ENCODE measurements at places on chromosomes 2 and 18.

DNA sequence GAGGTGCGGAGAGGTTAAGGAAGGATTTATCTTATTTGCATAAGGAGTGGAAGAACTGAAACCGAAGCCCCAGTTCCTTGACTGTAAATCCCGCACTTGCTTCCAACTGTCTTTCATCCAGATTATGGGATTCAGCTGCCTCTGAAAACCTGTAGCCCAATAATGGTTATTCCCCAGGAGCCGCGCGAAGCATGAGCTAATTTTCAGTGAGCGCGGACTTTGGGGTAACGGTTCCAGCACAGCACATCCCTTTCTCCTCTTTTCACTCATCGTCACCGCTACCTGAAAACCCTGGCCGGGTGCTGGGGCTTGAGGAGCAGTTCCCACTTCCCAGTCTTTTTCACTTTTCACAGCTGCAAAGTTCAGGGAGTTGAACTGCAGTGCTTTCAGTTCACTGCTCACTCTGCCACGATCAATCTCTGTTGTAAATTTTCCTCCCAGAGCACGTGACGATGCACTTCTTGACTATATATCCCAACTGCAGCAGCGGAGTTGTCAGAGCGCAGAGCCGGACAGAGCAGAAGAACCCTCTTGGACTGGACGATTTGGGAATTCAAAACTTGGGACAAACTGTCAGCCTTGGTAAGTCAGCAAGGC lies at the start of gene KCNE4:
Gene KCNE4, plus strand, starts transcription at position 498 of the 597 bp plus-strand sequence. CDS start 641 bp downstream, outside the sequence.
- no peak for DNase-seq

DNA sequence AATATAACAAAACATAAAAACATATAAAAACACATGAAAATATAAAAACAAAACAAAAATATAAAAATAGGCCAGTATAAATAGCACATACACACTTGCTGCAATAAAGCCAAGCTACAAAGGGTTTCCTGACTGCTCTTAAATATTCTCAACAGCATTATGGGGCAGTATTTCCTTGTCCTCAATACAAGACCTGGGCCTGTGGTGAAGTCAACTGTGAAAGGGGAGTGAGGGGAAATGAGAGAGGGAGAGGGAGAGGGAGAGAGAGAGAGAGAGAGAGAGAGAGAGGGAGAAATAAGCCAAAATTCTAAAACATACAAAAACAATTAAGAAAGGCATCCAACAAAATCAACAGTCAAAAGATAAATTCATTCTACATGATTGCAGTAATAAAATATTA lies 82.6 kb upstream of the NEDD4L start:
- no peak for DNase-seq

DNA sequence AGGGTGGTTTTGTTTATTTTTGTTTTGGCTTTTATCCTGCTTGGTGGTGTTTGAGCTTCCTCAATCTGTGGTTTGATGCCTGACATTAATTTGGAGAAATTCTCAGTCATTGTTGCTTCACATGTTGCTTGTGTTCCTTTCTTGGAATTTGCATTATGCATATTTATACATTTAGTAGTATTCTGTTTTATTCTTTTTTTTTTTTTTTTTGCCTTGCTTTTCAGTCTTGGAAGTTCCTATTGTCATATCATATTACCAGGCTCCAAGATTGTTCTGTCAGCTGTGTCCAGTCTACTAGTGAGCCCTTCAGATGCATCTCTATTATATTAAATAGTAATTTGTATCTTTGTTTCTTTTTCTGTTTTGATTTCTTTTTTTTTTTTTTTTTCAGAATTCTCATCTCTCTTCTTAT lies 77.0 kb downstream of the EPC2 start:
- DNase-seq, result no peak

- no peak for DNase-seq
Observed at GRCh38 chr18:1708006-1708405, 803.3 kb downstream of the ADCYAP1 start.

DNA sequence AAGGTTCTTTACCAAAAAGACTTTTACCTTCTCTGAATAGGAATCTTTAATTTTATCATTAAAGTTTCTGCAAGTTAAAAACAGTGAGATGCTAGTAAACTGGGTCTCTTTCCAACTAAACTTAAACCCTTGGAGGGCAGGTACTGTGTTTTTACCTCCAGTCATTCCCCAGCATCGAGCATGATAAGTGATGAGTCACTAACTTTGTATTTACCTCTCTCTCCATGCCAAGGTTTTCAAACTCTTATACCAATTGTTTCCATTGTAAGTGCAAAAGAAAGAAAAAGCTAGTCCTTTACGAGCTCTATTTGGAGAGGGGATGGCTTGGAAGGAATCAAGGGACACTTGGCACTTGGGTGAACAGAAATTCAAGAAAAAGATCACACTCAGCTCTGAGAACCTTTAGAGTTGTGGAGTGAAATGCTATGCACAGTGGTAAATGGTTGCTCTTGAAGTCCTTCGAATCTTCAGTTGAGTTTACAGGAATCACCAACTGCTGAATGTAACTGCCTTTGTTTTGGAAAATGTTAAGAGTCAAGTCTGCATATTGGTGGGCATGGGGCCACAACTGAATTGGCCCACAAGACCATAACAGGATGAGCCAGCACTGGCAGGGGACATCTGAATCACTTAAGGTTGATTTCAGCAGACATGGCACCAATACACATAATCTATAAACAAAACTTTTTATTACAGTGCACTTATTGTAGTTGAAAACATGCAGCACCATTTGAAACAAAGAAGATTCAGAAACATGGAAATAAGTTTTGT lies 8.3 kb upstream of the RBM43 start:
- no peak for DNase-seq

- no peak for DNase-seq
Observed at GRCh38 chr2:121804340-121804739, 48.9 kb downstream of the TSN start.

DNA sequence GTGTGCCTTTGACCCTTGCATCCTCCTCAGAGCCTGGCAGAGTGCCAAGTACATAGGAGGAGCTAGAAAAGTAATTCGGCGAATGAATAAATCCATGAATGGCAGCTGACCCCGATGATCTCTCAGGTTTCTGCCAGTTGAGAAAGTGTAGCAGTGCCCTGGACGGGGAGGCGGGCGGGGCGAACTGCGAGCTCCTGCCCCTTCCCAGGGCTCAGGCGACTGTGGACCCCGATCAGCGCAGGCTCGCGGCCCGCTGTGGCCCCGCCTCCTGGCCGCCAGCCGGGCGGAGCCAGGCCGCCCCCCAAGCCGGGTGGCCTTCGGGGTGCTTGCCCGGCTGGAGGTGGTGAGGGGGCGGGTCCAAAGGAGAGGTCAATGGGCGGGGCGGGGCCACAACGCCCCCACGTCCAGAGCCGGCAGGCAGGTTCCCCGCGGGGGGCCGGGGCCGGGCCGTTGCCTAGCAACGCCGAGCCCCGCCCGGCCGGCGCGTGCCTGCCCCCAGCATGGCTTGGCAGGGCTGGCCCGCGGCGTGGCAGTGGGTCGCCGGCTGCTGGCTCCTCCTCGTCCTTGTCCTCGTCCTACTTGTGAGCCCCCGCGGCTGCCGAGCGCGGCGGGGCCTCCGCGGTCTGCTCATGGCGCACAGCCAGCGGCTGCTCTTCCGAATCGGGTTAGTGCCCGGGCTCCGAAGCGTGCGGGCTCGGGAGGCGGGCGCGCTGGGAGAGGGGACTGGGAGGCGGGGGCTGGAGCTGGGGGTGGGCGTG lies 30.6 kb upstream of the TMBIM1 start:
- peak; percentile 42 for DNase-seq

DNA sequence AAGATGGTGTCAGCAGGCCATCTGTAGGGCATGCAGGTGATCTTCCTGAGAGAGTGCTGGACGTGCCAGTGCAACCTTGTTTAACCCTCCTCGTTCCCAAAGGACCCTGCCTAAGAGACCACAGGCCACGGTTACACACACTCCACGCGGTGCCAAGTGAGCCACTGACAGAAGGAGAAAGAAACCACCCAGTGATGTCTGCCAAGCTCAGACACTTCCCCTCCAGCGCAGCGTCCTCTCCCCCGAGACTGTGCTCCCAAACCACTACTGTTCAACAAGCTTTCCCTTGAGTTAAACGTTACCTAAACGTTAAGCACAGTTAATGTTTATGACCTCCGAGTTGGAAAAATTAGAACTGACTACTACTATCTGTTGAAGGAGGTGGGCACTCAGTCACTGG lies 119.1 kb upstream of the NCK2 start:
- DNase-seq, result no peak

- no peak for DNase-seq
Observed at GRCh38 chr2:222532315-222532714, 108.0 kb downstream of the SGPP2 start.

GRCh38 chr2:23620841-23621341 lies 235.9 kb downstream of the KLHL29 start:
- no peak for DNase-seq

DNA sequence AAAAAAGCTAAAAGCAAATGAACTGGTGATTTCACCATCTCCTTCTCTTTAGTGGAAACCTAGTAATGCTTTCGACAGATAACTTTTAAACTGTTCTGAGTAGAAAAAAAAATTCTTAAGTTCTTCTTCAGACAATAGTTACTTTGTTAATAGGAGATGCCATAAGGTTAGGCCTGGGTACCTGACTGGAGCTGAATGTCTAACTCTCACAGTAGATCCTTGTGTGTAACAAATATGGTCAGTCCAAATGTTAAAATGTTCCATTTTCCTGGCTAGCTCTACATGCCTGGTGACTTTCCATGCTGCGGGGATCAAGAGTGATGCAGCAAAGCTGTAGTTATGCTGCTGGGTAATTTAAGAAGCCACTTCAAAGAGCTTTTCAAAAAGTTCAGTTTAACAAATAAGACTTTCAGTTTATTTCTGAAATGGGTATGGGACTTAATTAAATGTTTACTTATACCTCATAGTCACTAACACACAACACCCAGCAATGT lies 264.0 kb upstream of the SESTD1 start:
- no peak for DNase-seq

DNA sequence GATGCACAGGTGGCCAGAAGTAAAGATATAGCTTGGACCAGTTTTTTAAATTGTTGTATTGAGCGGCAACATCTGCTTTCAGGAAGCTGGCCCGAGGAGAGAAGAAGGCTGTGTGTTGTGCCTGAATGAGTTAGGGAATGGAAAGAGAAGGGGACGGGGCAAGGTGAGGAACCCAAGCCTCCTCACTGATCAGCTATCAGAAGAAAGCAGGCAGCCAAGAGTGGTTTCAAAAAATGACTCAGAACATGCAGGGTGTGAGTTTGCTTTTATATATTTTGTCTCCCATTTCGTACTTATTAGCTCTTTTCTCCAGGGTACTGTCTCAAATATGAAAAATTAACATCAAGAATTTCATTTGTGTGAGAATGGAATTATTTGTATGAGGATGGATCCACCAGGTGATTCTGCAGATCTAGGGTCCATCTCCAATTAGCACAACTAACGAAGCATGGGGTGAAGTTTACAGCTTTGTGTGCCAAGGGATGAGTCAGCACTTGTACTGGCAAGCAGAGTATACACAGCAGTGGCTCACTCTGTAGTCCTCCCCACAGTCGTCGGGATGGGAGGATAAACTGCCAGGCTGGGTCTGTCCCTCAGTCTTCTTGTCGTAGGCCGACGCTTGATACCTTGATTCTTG lies 175.7 kb downstream of the PIEZO2 start:
- DNase-seq, result no peak

GRCh38 chr2:202165208-202165607 lies 73.2 kb downstream of the SUMO1 start:
- DNase-seq, result no peak

GRCh38 chr18:55575066-55575465 lies 12.9 kb downstream of the TCF4 start:
- no peak for DNase-seq

- DNase-seq, result no peak
Observed at GRCh38 chr2:156430980-156431358, 5.2 kb upstream of the GPD2 start.

DNA sequence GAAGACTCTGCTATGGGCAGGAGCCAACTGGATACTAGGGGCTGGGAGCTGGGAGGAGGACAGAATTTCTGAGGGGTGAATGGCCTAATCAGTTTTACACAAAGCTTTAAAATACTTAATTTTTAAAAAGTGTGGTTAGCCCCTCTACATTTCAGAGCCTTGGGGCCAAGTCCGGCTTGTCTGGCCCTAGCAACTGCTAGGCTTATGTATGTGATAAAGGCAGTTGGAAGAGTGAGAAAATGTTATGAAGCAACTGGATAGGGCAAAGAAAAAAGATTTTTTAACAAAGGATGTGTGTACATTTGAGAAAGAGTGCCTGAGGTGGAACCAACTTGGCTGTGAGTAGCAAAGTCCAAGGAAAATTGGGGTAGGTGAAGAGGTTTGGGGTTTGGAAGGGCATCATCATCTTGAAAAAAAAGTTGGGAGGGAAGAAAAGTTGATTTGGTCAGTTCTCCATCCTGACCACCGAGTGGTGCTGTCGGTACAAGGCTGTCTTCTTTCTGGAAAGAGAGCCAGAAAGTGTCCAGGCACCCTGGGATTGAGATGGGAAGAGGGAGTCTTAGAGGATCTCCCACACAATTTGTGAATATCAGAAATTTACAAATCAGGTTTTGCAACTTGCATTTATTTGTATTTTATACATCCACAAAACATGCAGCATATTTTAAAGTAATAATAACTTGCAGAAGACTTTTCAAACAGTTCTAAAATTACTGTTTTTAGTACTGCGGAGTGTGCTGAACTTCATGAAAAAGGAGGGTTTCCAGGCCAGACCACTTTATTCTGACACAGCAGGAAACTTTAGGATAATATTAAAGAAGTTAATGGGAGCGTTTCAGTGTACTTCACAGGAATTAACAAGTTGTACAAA lies 10.5 kb upstream of the CDK15 start:
- DNase-seq, result no peak

GRCh38 chr2:170739048-170739447 lies 23.9 kb downstream of the SP5 start:
- DNase-seq, result no peak

GRCh38 chr18:63379639-63379962 lies 12.6 kb upstream of the KDSR start:
- DNase-seq, result no peak

DNA sequence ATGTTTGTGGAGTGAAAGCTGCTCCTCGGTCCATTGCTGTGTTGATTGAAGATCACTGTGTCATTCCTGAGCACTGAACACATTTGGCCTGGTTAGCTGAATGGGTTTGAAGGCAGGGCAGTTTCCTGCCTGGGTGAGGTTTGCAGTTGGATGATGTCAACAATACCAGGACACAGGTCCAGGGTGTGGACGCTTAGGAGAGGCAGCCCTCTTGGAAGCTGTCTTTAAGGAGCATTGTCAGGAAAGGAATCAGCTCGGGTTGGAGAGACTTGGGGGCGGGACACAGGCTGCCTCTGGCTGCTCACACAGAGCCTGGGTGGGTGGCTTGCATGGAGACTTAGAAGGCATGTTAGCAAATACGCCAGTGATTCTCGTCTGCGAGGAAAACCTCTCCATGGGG lies 237.7 kb downstream of the SEPTIN10 start:
- DNase-seq, result no peak

- DNase-seq, result no peak
Observed at GRCh38 chr18:10715791-10716190, 190.0 kb downstream of the NAPG start.

GRCh38 chr18:53991202-53991601 lies 233.3 kb downstream of the MBD2 start:
- no peak for DNase-seq

DNA sequence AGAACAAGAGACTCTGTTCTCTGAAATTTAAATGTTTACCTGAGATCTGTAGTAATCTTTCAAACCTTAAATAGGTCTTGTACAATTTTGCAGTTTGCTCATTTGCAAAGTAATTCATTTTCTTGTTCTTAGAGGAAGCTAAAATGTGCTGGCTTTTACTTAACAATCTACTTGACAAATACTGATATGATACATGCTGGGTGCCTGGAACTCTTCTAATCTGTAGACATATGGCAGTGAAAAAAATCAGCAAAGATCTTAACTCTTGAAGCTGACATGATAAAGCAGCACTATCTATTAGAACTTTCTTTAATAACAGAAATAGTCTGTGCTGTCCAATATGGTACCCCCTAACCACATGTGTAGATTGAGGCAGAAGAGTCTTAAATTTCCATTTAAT lies 1352.8 kb upstream of the SLC39A10 start:
- DNase-seq, result no peak

All from omental fat pad (tissue), 4 donors.